Activated T-cell treated with anti-CD3 and anti-CD28 coated beads, Interleukin-2, amount 50 U/mL, for 4 hours (primary cell): ENCODE measurements at places on chromosomes 11 and 22. TPM values are rescaled to one million over a fixed set of nuclear protein-coding genes. Genes with fewer than 3 reads are reported as not detected.

The JHY gene
- 1.8 TPM for total RNA-seq

DNA sequence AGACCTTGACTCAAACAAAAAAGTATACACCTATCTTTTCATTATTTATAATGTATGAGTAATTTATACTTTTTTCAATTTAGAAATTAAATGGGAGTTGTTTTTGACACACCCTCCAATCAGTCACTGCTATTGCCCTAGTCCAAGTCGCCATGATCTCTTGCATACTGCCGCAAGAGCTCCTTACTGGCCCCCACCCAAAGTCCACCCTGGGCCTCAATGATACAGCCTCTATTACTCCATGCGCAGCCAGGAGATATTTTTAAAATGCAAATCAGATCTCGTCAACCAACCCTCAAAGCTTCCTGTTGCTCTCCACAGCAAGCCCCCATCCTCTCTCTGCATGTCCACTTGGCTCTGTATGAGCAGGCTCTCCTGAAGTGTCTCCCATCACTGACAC, 12.8 kb upstream of the LMO1 start:
- no peak for DNase-seq

DNA sequence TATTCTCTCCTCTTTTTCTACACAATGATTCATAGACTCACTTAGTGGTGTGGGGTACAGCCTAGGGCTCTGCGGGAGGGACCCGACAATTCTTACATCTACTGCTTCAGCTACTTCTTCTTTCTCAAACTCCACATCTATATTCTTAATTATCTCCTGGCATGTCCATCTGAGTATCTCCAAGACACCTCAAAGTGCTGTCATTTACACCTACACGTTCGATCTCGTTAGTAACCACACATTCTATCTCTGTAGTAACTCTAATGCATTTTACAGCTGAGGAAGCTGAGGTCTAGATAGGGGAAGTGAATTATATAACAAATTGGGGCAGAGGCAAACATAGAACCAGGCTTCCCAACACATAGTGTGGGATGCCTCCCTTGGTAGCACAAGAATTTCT, 27.7 kb upstream of the RRM1 start:
- DNase-seq = no peak

DNA sequence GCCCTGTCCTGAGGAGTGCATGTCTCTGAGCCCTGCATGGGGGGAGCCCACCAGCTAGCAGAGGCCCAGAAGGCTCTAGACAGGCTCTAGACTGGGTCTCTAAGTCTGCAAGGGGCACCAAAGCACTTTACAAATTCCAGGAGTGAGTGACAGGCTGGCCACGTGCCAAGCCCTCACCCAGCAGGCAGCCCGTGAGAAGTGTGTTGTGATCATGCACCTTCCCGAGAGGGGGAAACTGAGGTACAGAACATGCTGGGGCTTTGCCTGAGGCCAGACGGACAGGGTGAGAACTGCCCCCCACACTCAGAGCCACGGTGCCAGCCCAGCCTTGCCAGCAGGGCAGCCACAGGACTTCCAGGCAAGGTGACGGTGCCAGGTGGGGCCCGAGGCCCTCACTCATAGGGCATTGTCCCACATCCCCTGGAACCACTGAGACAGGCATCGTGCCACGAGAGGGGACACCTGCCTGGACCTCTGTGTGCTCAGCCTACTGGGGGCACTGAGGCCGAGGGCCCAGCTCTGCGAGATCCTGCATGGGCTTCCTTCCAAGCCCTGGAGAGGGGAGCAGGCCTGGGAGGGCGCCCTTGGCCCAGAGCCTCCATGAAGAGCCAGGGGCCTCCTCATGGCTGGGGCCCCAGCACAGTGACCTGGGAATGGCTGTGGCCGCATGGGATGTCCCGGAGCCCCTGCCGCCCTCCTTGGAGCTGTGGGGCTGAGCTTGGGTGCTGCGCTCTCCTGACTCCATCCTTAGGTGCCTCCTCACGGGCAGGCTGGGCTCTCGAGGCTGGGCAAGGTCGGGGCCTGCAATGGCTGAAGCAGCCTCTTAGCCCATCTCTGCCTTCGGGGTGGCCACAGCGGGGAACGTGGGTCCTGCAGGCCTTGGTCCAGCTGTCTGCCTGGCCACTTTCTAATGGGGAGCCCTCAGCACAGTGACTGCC, 121.5 kb downstream of the KCNQ1OT1 start:
- peak; percentile 4 for DNase-seq

- no peak for DNase-seq
Measured at GRCh38 chr11:109993786-109994185, 99.4 kb upstream of the ZC3H12C start.

The TENM4 gene
- 0.30 TPM for total RNA-seq

- DNase-seq = no peak
Measured at GRCh38 chr22:46673205-46673604, 53.0 kb downstream of the GRAMD4 start.

The RRP8 gene
- 48.2 TPM for total RNA-seq

- no peak for DNase-seq
Measured at GRCh38 chr11:18471995-18472394, 16.3 kb downstream of the LDHAL6A start.

DNA sequence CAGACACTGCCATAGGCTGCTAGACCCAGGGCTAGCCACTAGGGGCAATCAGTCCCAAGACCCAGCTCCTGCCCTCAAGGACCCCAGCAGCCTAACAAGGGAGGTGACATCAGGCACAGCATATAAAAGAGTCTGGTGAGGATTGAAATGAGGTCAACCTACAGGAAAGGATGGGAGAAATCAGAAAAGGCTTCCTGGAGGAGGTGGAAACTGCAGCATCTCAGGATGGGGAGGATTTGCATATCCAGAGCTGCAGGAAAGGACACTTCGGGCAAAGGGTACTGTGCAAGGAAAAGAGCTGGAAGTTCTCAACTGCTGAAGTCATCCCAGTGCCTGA, 2.9 kb upstream of the ARFGAP2 start:
- peak; percentile 32 for DNase-seq

DNA sequence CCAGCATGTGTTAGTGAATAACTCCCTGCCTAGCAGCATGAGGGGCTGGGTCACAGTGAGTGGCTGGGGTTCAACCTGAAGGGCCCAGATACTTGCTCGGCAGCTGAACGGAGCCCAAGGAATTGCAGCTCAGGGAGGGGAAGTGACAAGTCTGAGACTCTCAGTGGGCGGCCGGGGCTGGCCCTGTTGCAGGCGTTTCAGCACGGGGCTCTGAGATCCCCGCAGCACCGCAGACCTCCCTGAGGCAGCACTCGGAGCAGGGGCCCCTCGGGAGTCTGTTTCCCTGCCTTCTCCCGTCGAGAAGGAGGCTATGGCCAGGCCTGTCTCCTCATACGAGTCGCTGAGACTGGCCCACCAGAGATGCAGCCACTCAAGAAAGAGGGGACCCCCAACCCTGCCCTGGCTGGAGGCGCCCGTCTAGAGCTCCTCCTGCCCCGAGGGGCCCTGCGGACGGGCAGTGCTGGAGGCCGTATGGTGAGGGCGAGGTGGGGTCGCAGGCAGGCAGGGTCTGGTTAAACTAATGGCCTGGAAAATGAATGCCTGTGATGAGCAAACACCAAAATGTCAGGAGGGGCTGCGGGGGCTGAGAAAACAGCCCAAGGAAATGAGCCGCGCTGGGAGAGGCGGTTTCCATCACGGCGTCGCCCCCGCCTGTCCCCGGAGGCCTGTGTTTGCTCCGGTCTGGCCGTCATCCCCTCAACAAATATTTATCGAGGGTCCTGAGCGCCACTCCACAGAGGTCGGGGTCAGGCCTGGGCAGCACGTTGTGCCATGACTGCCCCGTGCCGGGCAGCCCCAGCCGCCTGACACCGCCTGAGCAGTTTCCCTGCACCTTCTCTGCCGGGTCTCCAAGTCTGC, 9.3 kb downstream of the TSSC4 start:
- no peak for DNase-seq

The MEI1 gene
- total RNA-seq = 17.1 TPM

The TBX1 gene
- total RNA-seq = not detected

- no peak for DNase-seq
Measured at GRCh38 chr11:121763526-121763925, 310.8 kb upstream of the SORL1-AS1 start.

DNA sequence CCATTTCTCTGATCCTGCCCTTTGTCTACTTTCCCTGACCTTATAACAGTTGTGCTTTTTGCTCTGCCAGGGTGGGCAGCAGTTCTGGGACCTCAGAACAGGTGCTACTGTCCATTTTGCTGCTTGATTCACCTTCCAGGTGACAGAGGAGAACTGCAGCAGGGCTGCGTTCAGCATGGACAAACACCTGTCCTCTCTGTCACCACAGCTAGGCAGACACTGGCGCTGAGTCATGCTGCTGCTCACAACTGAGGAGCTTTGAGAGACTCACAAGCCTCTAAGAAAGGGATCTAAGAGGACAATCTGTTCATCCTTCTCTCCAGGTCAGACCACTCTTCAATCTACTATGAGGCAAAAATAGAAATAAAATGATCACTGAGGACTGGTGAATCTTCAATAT, 1144.5 kb upstream of the CCDC90B start:
- no peak for DNase-seq

GRCh38 chr11:924406-925157, 1.1 kb upstream of the AP2A2 start:
- no peak for DNase-seq

GRCh38 chr11:17734986-17735817, 621 bp downstream of the KCNC1 start:
- DNase-seq = no peak

DNA sequence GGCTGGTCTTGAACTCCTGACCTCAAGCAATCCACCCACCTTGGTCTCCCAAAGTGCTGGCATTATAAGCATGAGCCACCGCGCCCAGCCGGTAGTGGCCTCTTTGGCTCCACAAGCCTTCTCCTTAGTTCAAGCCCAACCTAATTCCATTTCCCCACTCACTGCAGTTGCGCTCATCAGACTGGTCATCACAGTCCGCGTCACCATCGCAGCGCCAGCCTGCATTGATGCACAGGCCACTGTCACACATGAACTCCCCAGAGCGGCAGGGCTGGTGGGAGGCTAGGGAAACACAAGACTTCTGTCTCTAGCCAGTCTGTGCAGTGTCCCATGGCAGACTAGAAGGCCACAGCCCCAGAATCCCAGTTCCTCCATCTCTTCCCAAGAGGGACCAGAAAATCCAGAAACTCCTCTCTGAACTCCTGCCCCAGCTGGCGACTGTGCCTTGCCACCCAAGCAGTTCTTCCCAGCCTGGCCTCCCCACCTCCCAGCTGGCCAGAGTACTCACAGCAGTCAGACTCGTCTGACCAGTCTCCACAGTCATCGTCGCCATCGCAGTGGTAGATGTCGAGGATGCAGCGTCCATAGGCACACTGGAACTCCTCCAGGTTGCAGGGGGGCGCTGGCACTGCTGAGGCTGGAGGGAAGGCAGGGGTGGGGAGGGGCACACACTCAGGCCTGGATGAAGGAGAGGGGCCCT, 19.8 kb downstream of the LRP4 start:
- no peak for DNase-seq

GRCh38 chr11:100890789-100891188, 203.7 kb downstream of the ARHGAP42 start:
- DNase-seq = no peak

The SNX15 gene
- total RNA-seq = 12.5 TPM

The SLC22A12 gene
- total RNA-seq = not detected

The NOX4 gene
- total RNA-seq = not detected

DNA sequence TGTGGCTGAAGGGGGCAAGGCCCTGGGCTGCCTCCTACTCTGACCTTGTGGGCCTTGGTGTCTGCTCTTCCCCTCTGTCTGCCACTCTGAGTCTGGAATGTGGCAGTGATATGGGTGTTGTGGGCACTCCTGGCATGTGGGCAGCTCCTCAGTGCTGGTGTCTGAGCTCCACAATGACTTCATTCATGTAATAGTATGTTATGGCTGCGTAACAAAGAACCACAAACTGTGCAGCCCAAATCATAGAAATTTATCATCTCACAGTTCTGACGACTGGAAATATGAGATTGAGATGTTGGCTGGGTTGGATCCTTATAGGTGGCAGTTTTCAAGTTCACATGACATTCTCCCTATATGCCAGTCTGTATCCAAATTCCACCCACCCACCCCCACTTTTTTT, 59.1 kb downstream of the BCR start:
- DNase-seq = no peak

DNA sequence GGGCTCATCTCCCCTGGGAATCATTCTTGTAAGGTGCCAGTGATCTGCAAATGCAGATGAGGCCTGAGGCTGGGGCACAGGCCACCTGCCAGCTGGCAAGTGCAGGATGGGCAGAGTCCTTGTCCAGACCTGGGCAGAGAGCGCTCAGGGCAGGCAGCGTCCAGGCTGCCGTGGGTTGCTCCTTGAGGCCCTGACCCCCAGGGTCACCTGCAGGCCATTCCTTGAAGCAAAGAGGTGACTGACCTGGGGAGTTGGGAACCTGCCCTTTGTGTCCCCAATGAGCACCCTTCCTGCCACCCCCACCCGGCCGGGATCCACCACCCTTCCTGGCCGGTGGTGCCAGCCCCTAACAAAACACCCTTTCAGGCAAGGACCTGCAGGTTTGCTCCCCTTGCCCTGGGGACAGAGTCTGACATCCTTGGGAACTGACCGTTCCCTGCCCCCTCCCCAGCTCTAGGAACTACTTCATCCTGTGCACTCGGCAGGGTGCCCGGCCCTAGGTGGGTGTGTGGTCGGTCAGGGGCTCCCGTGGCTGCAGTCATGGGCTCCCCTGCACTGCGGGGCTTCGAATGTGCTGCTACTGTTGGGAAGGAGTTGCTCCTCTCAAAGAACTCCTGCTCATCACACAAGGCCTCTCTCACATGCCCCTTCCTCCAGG, 28.3 kb downstream of the DUSP8 start:
- DNase-seq = no peak

The NXPE2 gene
- total RNA-seq = not detected

- DNase-seq = no peak
Measured at GRCh38 chr11:18853086-18853720, 61.6 kb upstream of the PTPN5 start.

- no peak for DNase-seq
Measured at GRCh38 chr11:90288212-90288821, 65.5 kb upstream of the CHORDC1 start.

DNA sequence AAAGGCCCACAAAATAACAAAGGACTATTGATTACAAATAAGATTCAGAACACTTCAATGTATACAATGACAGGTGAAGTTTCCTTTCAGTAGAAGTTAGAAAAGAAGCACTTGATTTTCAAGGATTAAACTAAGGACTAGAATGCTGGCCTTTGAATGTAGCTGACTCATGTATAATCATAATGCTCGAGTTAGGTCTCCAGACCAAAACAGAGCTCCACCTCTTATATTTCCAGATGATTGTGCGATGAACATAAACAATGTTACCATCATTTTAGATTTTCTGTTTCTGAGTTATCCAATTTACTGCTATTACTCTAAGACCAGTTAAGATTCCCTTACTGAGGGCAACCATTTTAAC, 40.4 kb upstream of the RAPSN start:
- DNase-seq = no peak

- DNase-seq = no peak
Measured at GRCh38 chr11:57490456-57491248, 24.9 kb downstream of the SLC43A1 start.

The LAMTOR1 gene
- total RNA-seq = 82.1 TPM

- DNase-seq = no peak
Measured at GRCh38 chr11:130486987-130487923, 38.8 kb downstream of the ADAMTS15 start.

DNA sequence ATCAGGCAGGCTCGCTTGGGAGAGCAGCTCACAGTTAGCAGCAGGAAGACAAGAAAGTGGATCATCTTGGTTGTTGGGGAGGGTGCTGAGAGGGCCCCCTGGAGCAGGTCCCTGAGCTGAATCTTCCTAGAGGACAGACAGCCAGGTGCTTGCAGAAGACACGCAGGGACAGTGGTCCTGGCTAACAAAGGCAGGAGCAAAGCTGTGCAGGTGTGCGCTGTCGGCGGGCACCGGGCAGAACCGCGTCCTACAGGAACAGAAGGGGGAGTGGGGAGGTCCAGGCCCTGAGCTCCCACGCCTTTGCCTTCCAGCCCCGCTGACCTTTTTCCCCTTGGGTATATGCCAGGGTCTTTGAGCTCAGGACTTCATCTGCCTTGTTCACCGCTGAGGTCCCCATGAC, 30.1 kb upstream of the PARVB start:
- DNase-seq = no peak
